Naive thymus-derived CD8-positive, alpha-beta T cell (primary cell): ENCODE measurements at places on chromosomes 12 and 14. TPM values are rescaled to one million over a fixed set of nuclear protein-coding genes. Genes with fewer than 3 reads are reported as not detected.

PRB2 gene
- not detected for total RNA-seq

MORN3 gene
- 14.0 TPM for total RNA-seq

USP15 gene
- total RNA-seq = 153 TPM

RD3L gene
- total RNA-seq = not detected

HOMEZ gene
- total RNA-seq = 16.0 TPM

SLC39A5 gene
- not detected for total RNA-seq

ALDH2 gene
- total RNA-seq = 3.1 TPM

CLEC12A gene
- total RNA-seq = not detected

LTBR gene
- total RNA-seq = 0.91 TPM

EGLN3 gene
- total RNA-seq = 2.5 TPM

KRT6A gene
- not detected for total RNA-seq

PRPH gene
- not detected for total RNA-seq

TARBP2 gene
- total RNA-seq = 45.2 TPM

PZP gene
- not detected for total RNA-seq

CLEC4E gene
- not detected for total RNA-seq

TEX52 gene
- not detected for total RNA-seq

TAS2R7 gene
- total RNA-seq = not detected

P2RX7 gene
- 4.5 TPM for total RNA-seq

SLC38A4 gene
- total RNA-seq = not detected

RNF34 gene
- 74.8 TPM for total RNA-seq

KRT3 gene
- total RNA-seq = not detected

GPR65 gene
- total RNA-seq = 11.4 TPM

SLC5A8 gene
- not detected for total RNA-seq

HSPB8 gene
- not detected for total RNA-seq

ACOT6 gene
- total RNA-seq = not detected

IGF1 gene
- total RNA-seq = 0.16 TPM

KLRF1 gene
- 1.3 TPM for total RNA-seq

VDR gene
- total RNA-seq = 0.49 TPM

SERPINA1 gene
- total RNA-seq = not detected

TMEM30B gene
- 3.5 TPM for total RNA-seq

RNF212B gene
- not detected for total RNA-seq

OR10P1 gene
- not detected for total RNA-seq

TXNDC16 gene
- total RNA-seq = 7.1 TPM

SLC25A47 gene
- total RNA-seq = not detected

SYCP3 gene
- 0.71 TPM for total RNA-seq

KRT5 gene
- total RNA-seq = not detected

ENDOU gene
- not detected for total RNA-seq

RAB3IP gene
- 27.3 TPM for total RNA-seq

NANOG gene
- not detected for total RNA-seq

PTPRQ gene
- total RNA-seq = not detected
